ENCODE measurements at places on chromosomes 11 and 22.

DNA sequence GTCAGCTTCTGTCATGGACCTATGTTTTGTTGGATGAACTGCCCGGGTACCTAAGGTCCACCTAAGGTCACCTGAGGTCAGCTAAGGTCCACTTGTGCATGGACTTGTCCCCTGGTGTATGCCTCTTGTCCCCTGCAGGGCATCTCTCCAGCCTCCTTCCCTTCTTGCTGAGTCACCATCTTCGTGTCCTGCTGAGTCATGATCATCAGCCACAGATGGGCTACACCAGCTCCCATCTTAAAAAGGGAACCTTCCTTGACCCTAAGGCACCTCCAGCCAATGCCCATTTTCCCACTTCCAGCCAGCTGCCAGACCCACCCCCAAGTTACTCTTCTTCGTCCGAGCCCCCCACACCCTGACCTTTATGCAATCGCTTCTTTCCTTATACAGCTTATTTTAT, 544.9 kb downstream of the TBC1D22A start:
- DNase-seq, result no peak

GRCh38 chr22:49838771-49839717, 11.4 kb upstream of the BRD1 start:
- DNase-seq, result no peak

DNA sequence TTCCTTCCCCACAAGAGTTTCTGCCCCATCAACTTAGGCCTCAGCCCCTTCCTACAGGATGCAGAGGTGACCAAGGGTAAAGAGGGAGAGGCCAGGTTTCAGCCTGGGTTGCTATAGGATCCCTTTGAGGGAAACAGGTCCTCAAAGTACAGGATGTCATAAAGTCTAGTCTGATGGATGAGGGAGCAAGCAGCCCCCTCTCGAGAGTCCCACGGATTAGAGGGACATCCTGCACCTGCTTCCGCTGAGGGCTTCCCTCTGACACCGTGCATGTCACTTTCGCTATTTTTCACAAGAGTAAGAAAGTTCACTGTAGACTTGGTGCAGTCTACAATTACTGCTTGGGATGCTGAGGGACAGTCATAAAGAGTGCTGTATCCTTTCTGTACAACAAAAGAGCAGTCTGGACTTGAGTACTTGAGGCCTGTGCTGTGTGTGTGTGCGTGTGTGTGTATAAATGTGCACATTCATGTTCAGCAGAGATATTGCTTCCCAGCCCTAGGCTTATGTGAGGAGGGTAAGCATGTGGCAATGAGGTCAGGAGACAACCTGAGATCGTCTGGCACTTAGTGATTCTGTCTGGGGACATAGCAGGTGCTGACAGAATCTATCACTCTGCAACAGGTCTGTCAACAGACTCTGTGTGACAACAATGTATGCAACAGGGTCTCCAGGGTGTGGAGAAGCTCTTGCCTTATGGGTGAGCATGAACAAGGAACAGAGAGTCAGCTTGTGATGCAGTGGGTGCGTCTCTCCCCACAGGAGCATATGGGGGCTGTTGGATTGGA, 18.0 kb upstream of the CHST1 start:
- DNase-seq, result no peak

GRCh38 chr22:46007848-46008261, 30.9 kb upstream of the WNT7B start:
- DNase-seq, result no peak

DNA sequence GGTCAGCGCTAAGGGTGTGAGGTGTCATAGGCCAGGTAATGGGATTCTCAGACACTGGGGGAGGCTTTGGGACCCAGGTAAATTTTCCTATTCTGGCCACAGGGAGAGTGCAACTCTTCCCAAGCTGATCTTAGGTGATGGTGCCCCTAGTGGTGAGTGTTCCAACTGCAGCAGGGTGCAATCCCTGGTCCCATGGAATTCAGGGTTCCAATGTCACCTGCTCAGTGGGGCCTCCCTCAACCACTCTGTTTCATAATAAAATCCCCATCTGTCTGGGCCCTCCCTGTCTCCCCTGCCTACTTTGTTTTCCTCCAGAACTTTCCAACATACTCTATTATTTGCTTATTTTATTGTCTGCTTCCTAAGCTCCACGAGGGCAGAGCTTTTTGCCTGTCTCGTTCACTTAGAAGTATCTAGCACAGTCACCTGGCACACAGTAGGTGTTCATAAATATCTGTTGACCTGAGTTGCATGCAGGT, 2.9 kb upstream of the SGSM1 start:
- DNase-seq, result no peak

- DNase-seq, result no peak
Measured at GRCh38 chr22:40533712-40534378, 102.7 kb downstream of the MRTFA start.

- no peak for DNase-seq
Measured at GRCh38 chr22:31091106-31091975, 10.2 kb downstream of the SMTN start.

- no peak for DNase-seq
Measured at GRCh38 chr11:65298655-65299179, 15.9 kb upstream of the CDC42EP2 start.

DNA sequence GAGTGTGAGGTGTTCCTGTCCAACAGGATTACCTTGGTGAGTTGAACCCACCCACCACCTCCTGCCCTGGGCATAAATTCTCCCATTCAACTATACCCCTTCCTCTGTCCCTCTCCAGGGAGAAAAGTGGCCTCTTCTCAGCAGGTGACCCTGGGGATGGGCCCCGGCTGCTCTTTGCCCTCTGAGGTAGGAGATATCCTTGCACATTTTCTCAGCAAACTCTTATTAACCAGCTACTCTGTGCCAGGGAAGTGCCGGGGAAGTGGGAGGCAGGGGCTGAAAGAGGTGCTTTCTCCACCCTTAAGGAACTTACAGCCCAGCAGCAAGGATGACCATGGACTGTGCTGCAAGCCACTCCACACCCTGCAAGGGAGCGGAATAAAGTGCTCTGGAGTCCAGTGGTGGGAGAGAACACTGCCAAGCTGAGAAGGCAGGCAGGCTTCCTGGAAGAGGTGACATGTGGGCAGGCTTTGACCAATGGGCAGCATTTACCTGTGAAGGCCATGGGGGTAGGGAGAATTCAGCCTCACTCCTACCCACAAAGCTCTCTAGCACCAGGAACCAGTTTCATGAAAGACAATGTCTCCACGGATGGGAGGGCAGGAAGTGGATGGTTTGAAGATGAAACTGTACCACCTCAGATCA, 21.9 kb upstream of the OAF start:
- DNase-seq, result no peak

DNA sequence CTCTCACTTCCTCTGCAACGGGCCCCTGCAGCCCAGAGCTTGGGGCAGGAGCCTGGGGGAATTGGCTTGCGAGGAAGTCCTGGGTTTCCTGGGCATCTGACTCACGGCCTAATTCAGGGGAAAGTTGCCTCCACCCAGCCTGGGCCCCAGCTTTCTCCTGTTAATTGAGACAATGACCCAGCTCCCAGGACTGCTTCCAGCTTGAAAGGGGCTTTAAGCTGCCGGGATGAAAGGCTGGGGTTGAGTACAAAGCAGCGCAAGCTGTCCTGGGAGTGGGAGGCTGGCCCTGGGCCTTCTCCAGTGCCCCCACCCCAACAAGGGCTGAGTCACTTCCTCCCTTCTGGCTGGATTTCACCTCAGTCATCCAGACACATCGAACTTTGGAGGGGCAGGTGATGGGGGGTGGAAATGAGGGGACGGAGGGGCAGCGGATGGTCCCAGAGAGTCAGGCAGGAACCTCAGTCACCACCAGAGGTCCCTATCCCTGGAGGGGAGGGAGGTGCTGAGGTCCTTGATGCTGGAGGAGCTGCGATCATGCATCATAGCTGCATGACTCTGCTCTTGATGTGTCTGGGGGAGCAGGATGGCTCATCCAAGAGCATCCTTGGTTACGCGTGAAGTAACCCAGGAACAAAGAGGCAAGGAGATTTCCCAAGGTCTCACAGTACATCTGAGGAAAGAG, 30.1 kb upstream of the OAF start:
- DNase-seq, result no peak

DNA sequence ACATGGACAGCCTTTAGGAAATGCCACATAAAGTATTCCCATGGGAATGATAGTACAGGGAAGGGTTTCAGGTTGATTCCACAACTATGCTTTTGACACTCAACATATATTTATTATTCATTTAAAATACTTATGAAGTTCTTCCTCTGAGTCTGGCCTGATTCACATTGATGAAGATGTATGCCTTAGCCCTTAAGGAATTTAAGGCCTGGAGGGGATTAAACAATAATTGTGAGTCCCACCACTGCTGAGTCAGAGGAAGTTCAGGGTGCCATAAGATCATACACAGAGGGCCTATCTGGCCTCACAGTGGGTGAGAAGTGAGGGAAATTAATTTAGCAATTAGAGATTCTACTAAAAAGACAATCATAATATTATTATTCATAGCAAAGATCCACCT, 161.1 kb upstream of the SNX19 start:
- DNase-seq, result no peak

DNA sequence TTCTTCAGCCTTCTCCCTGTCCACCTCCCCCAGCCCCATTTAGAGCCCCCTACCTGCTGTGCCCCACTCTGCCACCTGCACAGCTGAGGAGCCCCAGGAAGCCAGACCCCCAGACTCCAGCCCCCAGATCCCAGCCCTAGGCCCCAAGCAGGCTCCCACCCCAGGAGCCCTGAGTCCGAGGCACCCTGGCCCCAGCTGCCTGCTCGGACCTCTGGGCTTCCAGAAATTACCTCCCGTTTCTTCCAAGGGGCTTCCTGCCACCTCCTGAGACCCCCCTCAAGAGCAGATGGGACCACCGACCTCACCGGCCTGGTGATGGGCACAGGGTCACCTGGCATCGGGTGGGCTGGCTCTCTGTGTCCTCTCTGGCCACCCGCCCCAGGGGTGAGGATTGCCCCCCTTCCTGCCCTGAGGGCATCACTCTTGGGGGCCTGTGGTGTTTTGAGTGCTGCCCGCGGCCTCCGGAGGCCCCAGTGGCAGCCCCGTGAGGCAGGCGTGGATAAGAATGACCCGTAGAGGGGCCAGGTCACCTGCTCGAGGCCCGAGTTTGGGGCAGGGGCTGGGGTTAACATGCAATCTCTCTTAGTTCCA, 18.3 kb upstream of the TALDO1 start:
- DNase-seq, result no peak

GRCh38 chr22:49807780-49808708, 19.6 kb downstream of the BRD1 start:
- no peak for DNase-seq
